ENCODE measurements at places on chromosomes 12 and 14. TPM values are rescaled to one million over a fixed set of nuclear protein-coding genes. Genes with fewer than 3 reads are reported as not detected.

SERPINA1 gene
- 0.61 TPM for polyA plus RNA-seq

DNA sequence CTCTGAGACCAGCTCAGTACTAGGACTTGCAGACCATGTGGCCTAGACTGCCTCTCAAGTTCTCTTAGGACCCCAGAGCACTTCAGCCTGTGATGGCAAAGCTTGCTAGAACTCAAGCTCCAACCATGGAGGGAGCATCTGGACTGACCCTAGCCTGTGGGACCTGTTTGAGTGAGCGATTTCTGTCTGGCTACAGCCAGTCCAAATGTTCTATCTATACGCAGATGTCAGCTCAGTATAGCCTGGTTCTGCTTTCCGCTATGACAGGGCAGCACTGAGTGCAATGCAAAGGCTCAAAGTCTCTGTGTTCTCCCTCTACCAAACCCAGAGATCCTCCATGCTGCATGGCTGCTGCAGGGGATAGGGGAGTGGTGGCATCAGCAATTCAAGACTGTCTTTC is 20.7 kb upstream of the PPM1H start:
- no peak for DNase-seq

DNA sequence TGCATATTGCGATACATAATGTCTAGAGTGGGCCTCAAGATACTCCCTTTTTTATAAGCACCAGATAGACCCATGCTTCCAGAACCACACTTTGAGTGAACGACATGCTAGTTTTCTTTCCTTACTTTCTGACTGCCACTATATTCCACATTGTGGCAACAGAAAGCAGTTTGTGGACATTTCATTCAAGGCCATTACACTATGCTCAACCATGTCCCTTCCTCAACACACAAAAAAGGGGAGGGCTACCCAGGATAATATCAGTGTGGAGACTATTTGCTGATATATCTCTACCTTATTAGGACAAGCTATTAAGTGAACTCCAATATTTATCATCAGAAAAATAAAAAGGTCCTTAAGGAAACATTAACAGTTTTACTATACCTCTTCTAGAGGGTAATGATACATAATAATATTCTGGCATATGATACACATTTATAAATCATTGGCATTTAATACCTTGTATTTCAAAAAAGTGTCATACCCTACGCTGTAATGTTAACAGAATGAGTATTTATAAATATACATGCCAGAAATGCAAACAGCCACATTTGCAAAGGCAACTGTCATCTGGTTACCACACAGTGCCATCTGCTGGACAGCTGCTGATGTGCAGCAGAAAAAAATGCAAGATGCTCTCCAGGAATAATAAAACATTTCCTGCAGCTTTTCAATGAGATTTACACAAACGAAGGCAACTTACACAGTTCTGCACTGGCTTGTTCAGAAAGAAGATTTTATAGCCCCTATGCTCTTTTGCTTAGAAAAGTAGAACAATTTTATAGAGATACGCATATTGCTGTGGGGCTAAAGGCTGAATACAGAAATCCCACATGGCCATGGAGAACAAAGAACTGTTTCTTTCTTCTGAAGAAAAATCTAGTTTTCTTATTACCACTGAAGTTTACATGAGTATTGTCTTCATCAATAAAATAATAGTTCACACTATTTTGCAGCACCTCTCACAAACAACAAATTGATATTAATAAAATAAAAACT is 182.2 kb upstream of the GRIP1 start:
- DNase-seq: peak; percentile 75

DNA sequence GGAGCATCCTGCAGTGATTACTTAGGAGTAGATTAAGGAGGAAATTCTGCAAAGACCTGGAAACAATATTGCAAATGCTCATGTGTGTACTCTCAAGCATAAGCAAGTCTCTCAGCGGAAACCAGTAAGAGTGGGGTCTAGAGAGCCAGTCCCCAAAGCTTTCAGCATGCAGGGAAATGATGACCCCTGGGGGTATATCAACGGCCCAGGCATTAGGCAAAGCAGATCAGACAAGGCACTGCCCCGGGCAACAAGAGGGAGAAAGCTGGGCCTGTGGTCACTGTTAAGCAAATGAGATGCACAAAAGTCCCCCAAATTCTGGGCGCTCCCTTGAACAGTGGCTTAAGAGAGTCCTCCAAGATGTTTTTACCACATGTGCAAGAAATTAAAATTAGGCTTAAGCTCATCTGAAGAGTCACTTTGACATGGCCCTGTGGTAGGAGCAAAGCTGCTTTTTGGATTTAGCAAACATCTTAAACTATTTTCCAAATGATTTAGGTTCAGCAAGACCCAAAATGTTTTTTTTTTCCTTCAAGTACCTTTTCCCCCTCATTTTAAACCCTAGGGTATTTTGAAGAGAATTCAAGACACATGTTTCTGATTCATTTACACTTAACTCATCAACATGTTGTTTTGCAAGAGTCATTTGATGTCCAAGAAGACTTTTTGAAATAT is 457.1 kb upstream of the TBX3 start:
- no peak for DNase-seq

DNA sequence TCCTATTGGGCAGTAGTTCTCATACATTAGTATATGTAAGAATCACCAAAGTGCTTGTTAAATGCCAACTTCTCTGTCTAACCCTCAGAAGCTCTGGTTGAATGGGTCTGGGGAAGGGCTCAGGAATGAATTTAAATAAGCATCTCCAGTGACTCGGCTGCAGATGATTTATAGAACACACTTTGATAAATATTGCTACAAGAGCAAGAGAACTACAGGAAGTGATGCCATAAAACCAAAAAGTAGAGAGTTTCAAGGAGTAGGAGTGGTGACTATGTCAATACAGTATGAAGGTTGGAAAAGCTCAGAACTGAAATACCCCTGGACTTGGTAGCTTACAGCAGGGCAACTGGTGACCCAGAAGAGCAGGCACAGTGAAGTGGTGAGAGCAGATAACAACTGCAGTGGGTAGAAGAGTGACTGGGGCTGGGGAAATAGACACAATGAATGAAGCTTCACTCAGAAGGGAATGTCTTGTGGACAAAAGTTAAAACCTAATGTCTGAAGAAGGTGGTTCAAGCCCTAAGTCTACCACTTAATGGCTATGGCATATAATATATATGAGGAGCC is 8.0 kb upstream of the PLEKHA5 start:
- DNase-seq: no peak

DNA sequence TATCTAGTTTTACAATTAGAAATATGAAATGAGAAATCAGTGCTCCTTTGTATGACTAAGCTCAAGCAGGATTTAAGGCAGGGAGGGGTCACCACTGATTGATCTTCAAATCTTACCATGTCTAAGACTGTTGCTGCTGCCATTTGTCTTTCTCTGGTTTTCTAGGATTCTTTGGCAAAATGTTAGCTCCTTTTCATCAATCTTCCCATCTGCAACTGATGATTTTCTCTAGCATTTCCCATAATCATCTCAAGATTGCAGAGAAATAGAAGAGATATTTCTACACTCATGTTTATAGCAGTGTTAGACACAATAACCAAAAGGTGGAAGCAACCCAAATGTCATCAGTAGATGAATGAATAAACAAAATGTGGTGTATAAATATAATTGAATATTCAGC is 175.0 kb downstream of the RAD51B start:
- DNase-seq: no peak

GRCh38 chr12:22377731-22378496 is 43.4 kb upstream of the ST8SIA1 start:
- peak; percentile 2 for DNase-seq

TSPAN19 gene
- not detected for polyA plus RNA-seq

GRCh38 chr14:59480166-59480565 is 4.0 kb downstream of the L3HYPDH start:
- no peak for DNase-seq

GRCh38 chr14:59069163-59069854 is 119.2 kb upstream of the DAAM1 start:
- DNase-seq: no peak

DNA sequence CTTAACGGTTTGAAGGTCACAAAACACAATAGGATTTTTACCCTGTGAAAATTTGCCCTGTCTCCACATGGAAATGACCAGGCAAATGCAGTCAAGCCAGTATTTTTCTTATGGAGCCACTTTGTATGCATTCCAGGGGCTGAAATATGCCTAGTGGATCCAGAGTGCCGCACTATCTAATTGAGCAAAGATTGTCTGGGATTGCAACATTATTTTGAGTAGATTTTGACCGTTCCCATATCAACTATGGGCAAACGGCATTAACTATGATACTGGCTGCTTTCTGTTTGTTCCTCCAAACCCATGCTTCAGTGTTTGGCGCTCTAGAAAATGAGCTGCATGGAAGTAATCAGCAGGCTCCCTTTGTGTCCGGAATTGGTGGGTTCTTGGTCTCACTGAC is 223.0 kb downstream of the BTG1 start:
- DNase-seq: no peak

DNA sequence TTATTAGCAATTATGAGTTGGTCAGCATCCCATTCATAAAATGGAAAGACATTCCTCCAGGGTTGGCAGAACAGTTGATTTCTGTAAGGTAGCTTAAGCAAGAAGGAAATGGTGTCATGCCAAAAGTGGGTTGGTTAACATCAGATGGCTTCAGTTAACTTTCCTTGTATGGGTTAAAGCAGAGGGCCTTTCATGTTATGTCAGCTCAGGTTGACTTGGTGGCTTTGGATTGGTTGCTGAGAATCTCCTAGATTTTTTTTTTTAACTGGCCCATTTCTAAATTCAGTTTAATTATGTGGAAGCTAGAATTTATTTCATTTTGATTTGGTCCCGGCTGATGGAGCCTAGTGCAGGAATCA is 87.8 kb downstream of the BBS10 start:
- no peak for DNase-seq

GRCh38 chr12:115584156-115584555 is 693.3 kb downstream of the MED13L start:
- no peak for DNase-seq

NAP1L1 gene
- polyA plus RNA-seq: 411 TPM

DNA sequence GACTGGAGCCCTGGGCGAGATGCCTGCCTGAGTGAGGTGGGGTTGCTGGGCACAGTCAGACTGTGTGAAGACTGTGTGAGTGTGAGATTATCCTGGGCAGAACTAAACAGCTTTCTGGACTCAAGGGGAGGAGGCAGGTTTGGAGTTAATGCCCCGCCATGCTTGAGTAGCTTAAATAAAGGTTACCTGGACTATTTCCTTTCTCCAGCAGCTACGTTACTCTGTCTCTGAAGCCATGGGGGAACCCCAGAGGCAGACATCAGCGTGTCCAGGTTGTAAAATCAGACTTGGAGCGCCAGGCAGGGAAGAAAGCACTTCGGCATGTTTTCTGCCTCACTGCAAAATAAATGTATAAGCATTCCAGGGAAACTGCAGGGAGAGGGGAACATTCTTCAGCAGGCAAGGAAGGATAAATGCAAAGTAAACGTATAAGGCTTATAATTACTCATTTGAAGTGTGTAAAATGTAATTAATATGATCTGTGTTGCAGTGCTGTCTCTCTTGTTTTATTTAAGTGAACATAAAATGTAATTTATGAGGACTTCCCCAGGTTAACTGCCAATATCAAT is 129.7 kb downstream of the CHST11 start:
- no peak for DNase-seq

DNA sequence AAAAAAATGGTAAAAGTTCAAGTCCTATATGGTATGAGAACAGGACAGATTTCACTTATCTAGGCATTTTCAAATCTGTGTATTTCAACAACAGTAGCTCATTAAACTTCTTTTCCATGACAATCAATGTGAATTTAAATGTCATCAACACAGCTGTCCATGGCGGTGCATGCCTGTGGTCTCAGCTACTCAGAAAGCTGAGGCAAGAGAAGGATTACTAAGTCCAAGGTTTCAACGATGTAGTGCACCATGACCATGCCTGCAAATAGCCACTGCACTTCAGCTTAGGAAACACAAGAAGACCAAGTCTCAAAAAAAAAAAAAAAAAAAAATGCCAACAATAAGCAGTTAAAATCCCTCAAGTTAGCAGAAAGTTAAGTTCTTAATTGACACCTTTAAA is 214.6 kb downstream of the C12orf50 start:
- no peak for DNase-seq

GRCh38 chr12:21696625-21697024 is 39.0 kb upstream of the LDHB start:
- DNase-seq: no peak

PRIMA1 gene
- polyA plus RNA-seq: 3.2 TPM

ACYP1 gene
- 16.4 TPM for polyA plus RNA-seq

LYZ gene
- polyA plus RNA-seq: 23.4 TPM

TCL1B gene
- polyA plus RNA-seq: not detected

- DNase-seq: no peak
These were observed 361.9 kb upstream of the FKBP4 start for GRCh38 chr12:2432856-2433255.

DNA sequence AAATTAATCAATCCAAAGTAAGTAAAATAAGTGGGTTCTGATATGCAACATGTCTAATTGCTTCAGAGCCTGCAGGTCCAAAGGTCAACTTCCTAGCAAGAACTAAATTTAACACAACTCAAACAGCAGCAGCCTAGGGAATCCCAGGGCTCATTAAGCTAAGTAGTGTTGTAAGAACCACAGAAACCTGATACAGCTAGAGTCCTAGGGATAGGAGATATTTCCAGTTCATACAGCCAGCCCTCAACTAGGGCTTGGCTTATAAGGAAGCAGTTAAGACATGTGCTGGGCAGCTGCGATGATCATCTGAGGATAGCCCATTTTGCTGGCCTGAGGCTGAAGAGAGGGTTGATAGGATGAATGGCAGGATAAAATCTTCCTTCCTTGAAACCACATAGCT is at the start of gene OR4Q3:
OR4Q3 (plus strand) TSS at position 316 of the 400 bp plus-strand sequence.
- DNase-seq: no peak

- no peak for DNase-seq
These were observed 8.1 kb downstream of the TMEM260 start for GRCh38 chr14:56587701-56588100.

KCNC2 gene
- 0.52 TPM for polyA plus RNA-seq

DNA sequence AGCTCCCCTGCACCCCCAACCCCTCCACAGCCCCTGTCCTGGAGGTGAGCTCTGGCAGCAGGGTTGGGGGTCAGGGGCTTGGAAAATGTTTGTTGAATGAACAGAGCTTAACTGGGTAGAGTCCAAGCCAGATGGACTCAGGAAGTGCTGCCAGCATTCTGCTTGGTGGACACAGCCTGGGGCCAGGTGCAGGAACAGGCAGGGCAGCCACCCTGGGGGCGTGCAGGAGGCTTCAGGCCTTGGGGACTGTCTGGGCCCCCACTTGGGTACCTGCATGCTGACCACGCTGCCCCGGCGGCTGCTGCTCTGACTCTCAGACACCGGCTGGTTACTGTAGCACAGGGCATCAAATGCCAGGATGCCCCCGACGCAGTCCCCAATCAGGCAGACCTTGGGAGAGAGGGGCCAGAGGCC is 15.7 kb downstream of the ARL6IP4 start:
- no peak for DNase-seq

- DNase-seq: no peak
These were observed 148.4 kb downstream of the DPF3 start for GRCh38 chr14:72745546-72745945.

- no peak for DNase-seq
These were observed 26.6 kb upstream of the KCNC2 start for GRCh38 chr12:75236206-75236605.

DNA sequence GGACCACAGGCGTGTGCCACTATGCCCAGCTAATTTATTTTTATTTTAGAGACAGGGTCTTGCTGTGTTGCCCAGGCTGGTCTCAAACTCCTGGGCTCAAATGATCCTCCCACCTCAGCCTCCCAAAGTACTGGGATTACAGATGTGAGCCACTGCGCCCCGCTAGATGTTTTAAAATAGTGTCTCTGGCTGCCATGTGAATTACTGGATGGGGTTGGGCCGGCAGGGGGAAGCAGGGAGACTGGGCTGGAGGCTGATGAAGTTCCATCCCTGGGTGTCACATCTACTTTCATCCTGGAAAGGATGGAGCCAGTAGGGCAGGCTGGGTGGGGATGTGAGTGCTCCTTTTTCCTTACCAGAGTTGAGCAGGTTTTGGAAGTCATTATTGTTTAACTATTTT is 46.1 kb downstream of the DNAH10 start:
- DNase-seq: no peak

SLCO1A2 gene
- not detected for polyA plus RNA-seq
